NCI-H345 (cell line): ENCODE measurements at places on chromosomes 3 and 15.

DNA sequence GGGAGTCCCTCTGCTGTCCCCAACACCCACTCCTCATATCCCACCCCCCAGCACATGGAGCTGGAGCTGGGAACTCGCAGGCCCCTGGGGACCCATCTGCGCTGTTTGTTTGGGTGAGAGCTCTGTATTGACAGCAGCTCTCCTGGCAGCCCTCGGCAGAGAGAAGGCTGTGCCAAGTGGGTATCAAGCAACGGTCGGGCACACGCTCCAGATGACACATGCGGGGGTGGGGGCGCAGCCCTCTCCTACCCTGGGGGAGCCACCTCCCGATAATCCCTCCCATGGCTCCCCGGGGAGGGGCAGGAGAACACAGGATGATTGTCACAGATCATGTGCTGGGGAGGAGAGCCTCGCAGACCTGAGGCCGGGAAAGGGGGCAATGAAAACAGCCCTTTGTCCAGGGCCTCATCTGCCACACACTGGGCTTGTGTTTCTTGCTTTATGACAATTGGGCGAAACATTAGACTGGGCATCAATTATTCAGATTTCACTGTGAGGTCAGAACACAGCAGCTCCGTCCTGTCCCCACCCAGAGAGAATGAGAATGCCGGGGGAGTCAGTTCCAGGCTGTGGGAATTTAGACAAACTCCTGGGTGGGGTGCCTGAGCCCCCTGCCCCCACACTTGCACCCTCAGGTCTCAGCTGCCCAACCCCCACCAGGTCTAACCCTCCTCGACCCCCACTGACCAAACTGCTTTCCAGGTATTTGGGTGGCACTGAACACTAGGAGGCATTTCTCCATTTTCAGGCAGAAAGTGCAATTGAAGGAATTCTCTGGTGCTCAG is 46.4 kb upstream of the KLF13 start:
- DNase-seq, result peak; percentile 94

GRCh38 chr15:39887211-39887610 is 32.9 kb downstream of the GPR176 start:
- no peak for DNase-seq

DNA sequence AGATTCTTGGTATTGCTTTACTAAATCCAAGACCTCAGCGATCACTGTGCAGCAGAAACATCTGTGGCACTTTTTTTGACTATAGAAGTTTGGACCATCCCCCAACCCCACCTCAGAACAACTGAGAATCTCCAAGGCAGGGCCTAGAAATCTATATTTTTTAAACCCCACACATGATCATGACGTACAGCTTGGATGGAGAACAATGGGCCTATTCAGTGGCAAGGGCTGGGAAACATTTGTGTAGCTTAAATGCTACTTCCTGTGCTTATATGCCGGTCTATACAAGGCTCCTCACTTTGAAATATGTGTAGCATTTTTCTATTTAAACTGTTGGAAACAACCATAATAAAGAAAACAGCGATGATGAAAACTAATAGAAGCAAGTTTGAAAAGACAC is 55.1 kb upstream of the SPRED1 start:
- no peak for DNase-seq

- DNase-seq, result no peak
These were observed 42.1 kb downstream of the CDCP1 start for GRCh38 chr3:45103753-45104714.

DNA sequence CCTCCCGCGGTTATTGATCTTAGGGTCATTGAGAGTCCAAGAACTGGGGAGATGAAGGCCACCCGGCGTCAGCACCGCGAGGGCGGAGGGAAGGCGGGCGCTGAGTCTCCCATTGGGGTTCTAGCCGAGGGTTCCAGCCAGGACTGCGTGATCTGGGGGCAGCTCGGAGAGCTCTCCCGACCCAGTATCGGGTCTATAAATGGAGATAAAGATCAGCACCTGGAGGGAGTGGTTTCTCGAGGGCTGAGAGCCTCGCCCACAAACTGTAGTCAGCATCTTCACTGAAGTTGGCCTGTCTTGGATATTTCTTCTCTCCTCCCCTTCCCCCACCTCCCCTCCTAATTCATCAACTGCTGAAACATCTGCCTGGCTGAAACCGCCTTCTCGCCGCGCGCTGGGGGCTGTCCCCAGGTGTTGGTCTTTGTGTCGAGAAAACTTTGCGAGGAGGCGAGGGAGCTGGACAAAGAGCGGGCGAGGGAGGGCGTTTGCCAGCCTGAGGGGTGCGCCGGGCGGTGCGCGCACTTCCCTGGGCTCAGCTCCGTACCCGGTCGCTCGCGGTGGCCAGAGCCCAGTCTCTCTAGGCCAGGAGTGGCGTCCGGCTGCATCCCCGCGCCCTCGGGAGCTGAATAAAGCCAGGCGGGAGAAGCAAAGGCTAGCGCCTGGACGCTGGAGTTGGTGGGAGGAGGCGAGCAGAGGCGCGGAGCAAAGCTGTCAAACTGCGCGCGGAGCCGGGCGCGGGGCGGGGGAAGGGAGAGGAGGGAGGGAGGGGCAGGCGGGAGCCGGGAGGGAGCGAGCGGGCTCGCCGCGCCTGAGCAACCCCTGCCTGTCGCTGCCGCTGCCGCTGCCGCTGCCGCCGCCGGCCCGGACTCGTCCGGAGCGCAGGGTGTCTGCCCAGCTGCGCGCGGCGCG is at the start of gene ST8SIA2:
ST8SIA2 (plus strand) TSS at position 811 of the 909 bp plus-strand sequence. CDS start 184 bp downstream, outside the sequence.
- peak; percentile 49 for DNase-seq

DNA sequence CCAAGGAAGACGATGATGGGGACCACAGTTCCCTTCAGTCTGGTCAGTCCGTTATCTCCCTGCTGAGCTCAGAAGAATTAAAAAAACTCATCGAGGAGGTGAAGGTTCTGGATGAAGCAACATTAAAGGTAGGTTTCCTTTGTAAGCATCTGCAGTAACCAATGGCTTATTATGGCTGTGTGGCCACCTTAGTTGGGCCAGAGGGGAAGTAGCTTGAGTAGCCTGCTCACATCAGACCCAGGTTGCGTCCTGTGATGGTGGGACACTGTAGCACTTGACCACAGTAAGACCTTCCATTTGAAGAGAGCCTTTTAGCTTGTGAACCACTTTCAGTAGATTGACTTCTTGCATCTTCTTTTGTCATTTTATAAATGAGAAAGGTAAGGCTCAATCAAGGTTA is 22.6 kb downstream of the STARD5 start:
- DNase-seq, result no peak

DNA sequence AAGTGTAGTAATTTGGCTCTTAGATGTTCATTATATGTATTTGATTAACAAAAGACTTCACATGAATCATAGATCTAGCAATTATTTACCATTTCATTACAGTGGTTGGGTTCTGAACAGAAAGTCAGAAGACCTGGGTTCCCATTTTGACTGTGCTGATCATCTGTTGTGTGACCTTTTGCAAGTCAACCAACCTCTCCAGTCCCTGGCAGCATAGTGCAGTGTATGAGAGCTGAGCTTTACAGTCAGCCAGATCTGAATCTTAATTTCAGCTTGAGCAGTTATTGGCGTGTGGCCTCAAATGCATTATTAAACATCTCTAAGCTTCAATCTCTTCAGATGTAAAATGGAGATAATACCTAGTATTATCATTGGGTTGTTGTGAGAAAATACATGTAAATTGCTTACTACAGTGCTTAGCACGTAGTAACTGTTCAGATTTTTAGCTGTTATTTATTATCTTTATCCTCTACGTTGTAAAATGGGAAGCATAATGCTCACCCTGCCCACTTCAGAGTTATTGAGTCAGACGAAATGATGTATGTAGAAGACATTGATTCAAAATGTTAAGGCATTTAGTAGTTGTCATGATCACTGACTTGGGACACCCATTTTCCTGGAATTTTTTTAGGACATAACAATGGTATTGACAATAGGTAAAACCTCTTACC is 104.0 kb downstream of the KLHL25 start:
- DNase-seq, result no peak

DNA sequence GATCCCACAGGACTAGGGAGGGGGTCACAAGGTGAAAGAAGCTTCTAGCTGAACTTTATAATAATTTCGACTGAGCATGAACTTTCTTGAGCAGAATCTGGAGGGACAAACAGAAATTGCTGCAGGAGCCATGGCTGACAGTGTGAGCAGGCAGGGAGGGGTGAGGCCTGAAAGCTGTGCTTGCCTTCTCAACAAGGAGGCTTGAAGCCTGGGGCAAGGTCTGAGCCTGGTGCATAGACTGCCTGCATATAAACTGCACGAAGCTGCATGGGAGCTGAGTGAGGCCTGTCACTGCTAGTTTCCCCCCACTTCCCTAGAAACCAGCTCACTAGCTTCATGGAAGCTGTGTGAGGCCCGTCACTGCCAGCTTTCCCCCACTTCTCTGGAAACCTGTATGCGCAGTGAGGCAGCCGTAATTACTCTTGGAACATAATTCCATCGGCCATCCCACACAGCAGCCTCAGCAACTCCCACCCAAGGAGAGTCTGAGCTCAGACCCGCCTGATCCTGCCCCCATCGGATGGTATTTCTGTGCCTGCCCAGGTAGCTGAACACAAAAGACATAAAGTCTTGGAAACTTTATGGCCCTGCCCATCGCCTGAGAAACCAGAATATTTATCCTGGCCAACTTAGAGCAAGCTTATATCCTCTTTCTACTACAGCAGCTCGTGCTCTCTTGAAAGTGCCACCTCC is 136.5 kb downstream of the PLCH1 start:
- DNase-seq, result no peak

GRCh38 chr15:89367485-89368451 is 33.1 kb upstream of the POLG start:
- peak; percentile 86 for DNase-seq

GRCh38 chr3:117016378-117016777 is 306.8 kb downstream of the TUSC7 start:
- DNase-seq, result no peak

GRCh38 chr3:154123906-154124305 is 2.7 kb downstream of the ARHGEF26 start:
- no peak for DNase-seq

DNA sequence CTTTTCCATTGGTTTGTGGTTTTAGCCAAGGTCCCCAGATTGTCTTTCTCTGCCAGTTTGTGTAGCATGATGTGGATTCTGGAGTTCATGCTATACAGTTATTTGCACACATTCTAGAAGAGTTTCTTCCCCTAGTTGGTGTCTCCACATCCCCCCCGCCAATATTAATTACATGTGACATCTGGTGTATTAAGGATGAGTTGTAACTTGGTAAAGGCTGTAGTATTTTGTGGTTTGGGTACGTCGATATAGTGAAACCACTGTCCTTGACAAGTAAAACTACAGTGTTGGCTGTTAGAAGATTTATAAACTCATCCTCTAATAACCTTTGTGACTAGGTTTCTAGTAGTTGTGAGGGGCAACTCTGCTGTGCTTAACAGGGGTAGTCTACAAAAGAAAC is 23.7 kb upstream of the P4HTM start:
- DNase-seq, result no peak

GRCh38 chr3:193614430-193614829 is 21.4 kb downstream of the OPA1 start:
- DNase-seq, result no peak

GRCh38 chr3:77446084-77446483 is 406.2 kb downstream of the ROBO2 start:
- DNase-seq, result no peak

- no peak for DNase-seq
These were observed 3.9 kb downstream of the NEIL1 start for GRCh38 chr15:75350601-75351361.

- DNase-seq, result no peak
These were observed 15.2 kb downstream of the CHAC1 start for GRCh38 chr15:40968290-40969085.

DNA sequence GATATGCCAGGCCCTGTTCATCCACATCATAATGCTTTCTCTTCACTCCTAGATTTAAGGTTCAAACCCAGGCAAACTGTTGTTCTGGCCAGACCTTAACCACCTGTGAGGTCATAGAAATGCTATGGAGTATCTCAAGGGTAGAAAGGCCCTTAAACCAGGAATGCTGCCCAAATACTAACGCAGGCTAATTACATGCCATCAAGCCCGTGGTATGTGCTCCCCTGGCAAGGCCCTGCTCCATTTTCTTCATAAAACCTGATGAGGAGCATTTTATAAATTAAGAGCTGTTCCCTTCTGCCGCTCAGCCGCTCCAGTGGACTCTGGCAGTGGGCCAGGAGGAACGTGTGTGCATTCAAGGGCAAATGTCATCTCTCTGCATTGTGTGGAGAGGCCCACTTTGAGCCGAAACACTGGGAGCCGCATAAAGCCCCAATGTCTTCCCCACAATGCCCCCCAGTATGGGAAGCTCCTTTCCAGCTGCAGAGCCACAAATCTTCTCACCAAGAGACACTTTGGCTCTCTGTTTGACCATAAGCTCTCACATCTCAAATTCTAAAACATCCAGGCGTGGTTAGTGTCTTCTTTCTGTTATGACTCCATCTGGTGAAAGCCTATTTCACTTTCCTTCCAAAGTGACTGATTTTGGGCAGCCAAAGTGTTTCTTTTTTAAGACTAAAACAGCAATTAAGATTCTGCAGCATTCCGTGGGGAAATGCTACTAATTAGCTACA is 210.8 kb upstream of the NR2E3 start:
- no peak for DNase-seq

DNA sequence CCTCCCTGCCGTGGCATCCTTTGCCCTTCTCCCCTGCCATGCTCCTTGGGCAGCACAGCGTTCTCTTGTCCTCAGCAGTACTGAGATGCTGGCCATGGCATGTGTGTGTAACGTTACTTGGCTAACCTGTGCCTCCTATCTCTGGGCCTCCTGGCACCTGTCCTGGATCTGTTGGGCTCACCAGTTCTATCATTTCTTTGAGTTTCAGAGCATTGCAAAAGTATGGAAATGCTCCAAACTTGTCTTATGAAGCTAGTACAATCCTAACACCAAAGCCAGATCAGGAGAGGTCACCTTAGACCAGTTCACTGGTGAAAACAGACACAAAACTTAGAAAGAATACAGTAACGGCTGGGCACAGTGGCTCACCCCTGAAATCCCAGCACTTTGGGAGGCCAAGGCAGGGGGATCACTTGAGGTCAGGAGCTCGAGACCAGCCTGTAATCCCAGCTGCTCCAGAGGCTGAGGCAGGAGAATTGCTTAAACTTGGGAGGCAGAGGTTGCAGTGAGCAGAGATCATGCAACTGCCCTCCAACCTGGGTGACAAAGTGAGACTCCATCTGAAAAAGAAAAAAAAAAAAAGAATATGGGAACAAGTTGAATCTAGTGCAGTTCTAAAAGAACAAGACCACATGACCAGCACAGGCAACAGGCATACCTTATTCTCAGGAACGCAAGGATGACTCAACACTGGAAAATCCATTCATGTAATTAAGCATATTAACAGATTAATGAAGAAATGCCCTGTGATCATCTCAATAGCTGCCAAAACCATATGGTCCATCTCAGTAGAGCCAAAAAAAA is 62.4 kb upstream of the TRPM1 start:
- no peak for DNase-seq
